Left cardiac atrium (tissue), 4 donors: ENCODE measurements at places on chromosomes 12 and 14. TPM values are rescaled to one million over a fixed set of nuclear protein-coding genes. Genes with fewer than 3 reads are reported as not detected.

- DNase-seq: no peak
Observed at GRCh38 chr14:101083564-101084435, 180.3 kb upstream of the RTL1 start.

GRCh38 chr12:129839679-129840078 is 64.1 kb downstream of the TMEM132D start:
- DNase-seq: no peak

GRCh38 chr14:92659765-92660561 is 88.5 kb downstream of the LGMN start:
- DNase-seq: peak; percentile 46

GRCh38 chr12:11534064-11534463 is 115.4 kb upstream of the ETV6 start:
- no peak for DNase-seq

- DNase-seq: no peak
Observed at GRCh38 chr12:98002887-98003493, 512.4 kb upstream of the TMPO start.

DNA sequence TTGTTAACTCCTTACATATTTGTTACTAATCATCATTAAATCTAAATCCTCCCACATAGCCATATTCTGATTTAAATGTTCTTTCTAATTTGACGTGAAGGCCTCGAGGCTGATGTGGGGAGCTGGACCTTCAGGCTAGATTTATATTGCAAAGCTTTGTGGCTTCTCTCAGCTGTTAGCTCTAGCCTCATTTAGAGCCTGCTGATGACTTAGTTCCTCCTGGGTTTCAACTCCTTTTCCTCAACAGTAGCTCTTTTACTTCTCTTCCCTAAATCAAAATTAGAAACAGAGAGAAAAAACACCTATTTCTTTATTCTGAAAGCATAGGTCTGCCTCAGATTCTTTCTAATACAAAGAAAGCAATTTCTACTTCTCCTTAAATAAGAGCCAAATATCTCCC is 477.5 kb upstream of the CCDC196 start:
- DNase-seq: no peak

- DNase-seq: no peak
Observed at GRCh38 chr12:118513611-118514010, 137.3 kb downstream of the SUDS3 start.

- no peak for DNase-seq
Observed at GRCh38 chr14:93481758-93482157, 51.0 kb downstream of the UNC79 start.

DNA sequence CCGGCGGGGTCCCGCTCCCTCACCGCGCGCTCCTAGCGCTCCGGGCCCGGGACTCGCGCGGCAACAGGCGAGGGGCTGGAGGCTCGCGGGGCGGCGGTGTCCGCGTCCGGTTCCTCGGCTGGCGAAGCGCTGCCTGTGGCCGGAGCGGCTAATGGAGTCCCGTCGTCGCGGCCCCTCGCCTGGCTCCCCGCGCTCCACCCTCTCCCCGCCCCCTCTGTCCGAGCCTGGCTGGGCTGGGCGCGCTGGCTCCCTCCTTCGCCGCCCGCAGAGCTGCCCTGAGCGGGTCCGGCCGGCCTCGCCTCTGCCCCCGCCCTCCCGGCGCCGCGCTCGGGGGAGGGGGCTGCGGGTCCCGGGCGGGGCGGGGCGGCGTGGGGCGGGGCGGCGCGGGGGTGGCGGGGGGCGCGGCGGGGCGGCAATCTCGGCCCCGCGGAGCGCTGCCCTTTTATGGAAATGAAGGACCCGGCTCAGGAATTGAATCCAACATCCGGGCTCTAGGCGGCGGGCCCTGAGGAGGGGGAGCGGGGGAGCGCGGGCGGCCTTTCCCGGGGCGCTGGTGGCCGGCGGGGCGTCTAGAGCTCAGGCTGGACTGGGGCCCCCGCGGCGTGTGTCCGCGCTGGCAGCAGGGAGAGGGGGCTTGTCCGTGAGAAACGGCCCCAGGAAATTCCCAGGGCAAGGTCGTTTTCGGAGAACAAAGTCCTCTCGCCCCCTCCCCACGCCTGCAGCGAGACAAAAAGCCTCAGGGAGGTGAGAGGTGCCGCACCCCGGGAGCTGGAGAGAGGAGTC is at the start of gene FERMT2:
TSS of gene FERMT2 (minus strand) at position 153 of the 783 bp plus-strand sequence. CDS start 482 bp downstream, outside the sequence.
- peak; percentile 91 for DNase-seq

GRCh38 chr12:24840046-24840800 is 108.7 kb downstream of the BCAT1 start:
- DNase-seq: no peak

DNA sequence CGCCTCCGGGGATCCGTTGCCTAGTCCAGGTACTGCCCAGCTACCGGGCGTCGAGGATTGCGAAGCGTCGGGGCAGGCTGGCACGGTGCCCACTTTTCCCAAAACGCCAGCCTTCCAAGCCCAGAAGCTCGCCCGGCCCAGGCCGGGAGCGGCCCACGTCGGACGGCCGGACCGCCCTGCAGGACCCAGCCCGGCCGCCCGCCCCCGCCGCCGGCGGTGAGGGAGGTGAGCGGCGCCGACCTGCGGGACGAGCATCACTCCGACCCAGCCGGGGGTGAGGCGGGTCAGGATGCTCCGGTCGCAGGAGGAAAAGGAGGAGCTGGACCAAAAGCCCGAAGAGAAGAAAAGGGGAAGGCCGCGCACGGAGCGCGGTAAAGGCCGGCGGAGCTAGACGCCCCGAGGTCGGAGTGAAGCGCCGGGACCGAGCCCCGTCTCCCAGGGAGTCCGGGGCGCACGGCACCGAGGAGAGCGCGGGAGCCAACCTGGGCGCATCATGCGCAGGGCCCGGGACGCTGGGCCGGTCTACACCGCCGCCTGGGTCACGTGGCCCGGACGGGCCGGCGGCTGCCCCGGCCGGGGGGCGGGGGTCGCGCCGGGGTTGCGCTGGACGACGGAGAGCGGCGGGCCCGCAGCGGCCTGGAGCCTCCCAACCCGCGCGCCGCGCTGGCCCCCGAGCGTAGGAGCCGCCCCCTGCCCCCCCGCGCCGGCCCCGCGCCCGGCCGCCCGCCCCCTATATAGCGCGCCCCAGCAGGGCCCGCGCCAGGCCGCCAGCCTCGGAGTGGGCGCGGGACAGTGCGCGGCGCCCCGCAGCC is at the start of gene AQP5:
TSS of gene AQP5 (plus strand) at position 762 of the 812 bp plus-strand sequence. CDS start 146 bp downstream, outside the sequence.
- no peak for DNase-seq

Gene PDE3A
- 157 TPM for total RNA-seq

Gene RNF212B
- not detected for total RNA-seq

Gene FGD4
- total RNA-seq: 15.9 TPM

Gene CYP46A1
- total RNA-seq: 4.1 TPM

Gene C3AR1
- total RNA-seq: 10.4 TPM

Gene CHST11
- 12.9 TPM for total RNA-seq

Gene TMEM229B
- total RNA-seq: 6.5 TPM

Gene PPP1R1A
- total RNA-seq: 71.0 TPM

Gene ESR2
- 0.31 TPM for total RNA-seq
